Ammon's horn (tissue), 1 donor: ENCODE measurements at places on chromosomes 2 and 18.

GRCh38 chr2:234971496-234971895, 19.7 kb downstream of the SH3BP4 start:
- DNase-seq, result no peak

GRCh38 chr2:128379021-128380015, 60.6 kb upstream of the HS6ST1 start:
- no peak for DNase-seq

- DNase-seq, result no peak
Measured at GRCh38 chr2:226190479-226191252, 609.0 kb downstream of the IRS1 start.

DNA sequence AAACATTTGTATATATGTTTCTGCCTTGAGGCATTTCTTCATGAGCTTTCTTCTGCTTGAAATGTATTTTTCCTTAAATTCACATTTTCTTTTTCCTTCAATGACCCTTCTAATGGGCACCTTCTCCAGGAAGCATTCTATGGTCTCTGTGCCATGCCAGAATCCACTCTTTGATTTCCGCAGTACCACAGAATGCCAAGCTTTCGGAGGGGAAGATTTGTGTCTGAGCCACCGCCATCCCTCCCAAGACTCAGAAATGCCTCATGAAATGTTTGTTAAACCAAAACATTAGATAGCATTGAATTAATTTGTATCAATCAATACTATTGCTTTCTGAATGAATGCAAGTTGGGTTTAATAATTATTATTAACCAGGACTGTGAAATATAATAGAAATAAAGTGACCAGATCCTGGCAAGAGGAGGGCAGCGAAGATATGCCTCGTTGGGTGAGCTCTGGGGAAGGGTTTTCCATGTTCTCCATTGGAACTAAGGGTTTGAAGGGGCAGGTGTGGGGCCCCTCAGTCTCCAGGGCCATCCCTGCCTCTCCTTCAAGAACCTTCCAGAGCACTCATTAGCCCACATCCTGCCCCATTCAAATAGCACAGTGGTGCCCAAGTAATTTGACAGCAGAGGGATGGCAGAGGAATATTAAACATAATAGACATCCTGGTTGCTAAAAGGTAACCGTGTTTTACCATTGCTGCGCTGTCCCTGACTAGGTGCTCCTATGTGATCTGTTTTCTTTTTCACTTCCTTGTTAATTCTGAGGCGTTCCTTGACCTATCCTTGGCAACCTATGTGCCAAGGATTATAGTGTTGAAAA, 189.6 kb downstream of the MYCN start:
- DNase-seq, result no peak

DNA sequence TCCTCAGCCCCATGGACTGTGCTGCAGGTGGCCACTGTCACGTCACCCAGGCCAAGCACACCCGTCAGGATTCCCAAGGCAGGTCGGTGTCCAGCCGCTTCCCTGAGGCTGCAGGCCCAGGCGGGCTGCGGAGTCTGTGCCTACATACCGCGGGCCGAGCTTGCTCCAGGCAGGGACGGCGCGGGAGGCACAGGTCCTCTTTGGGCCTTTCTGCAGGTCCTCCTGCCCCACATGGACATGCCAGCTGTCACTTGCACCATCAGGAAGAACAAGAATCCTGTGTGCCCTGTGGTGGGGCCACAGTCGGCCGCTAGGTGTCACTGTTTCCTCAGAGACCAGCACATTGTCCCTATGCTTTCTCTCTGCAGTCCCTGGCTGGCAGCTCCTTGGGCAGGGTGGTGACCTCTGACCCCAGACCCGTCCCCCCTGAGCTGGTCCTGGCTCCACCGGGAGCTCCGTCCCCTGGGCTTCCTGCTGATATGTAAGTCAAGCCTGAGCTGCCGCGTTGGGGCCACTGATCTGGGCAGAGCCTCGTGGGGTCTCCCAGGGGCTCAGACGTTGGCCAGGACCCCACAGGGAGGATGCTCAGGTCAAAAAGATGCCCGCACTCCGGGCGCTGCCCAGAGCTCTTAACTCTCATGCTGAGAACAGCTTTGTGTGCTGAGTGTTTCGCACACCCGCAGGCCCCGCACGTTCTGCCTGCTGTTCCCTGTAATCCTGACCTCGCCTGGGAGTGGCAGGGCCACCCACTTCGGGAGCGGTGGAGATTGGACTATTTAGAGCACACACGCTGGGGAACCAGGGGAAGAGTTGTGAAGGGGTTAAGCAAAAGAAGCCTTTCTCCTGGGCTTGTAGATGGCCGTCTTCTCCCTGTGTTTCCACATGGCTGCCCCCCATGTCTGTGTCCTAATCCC, 17.3 kb upstream of the AGXT start:
- DNase-seq, result peak; percentile 90

DNA sequence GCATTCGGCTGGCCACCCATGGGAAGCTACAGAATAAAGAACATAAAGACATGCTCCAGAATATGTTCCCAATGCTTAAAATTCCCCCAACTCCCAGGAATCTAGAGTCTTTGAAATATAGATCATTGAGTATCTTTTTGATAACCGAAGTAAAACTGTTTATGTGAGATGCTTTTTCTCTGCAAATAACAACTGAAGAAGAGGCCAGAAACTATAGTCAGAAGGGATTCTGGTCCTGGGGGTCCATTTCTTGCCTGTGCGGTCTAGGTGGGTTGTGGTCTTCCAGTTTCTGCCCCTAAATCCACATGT, 30.6 kb upstream of the SLC66A3 start:
- DNase-seq, result no peak

GRCh38 chr2:101153787-101154186, 2.6 kb upstream of the TBC1D8 start:
- no peak for DNase-seq
